Stimulated activated CD8-positive, alpha-beta memory T cell treated with anti-CD3 and anti-CD28 coated beads, Interleukin-4, amount 100 ng/mL, for 1 hour (primary cell): ENCODE measurements at places on chromosomes 11 and 22.
A peak's percentile ranks its signal among the peaks of the same experiment; 100 is the strongest.

GRCh38 chr11:61635304-61635703 lies 44.9 kb upstream of the DAGLA start:
- no peak for DNase-seq

GRCh38 chr11:118911880-118912741 lies 13.6 kb downstream of the BCL9L start:
- DNase-seq = peak; percentile 57

- no peak for DNase-seq
Observed at GRCh38 chr11:13952221-13952620, 10.3 kb upstream of the SPON1 start.

DNA sequence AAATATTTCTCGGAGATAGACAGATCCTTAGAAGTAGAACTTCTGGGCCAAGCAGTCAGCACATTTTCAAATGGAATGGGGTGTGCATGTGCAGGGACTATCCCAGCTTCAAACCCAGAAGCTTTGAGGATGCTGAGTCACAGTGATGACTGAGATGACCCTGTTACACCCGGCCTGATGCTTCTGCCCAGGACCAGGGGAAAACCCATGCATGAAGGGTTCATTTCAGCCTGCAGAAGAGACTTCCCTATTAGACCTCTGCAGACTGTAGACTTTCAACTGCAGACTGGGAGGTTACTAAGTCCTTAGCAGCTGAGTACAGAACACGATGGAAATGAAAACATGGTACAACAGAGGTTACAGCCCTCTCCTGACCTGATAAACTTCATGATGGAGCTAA lies 3.6 kb upstream of the OR2AT4 start:
- no peak for DNase-seq

DNA sequence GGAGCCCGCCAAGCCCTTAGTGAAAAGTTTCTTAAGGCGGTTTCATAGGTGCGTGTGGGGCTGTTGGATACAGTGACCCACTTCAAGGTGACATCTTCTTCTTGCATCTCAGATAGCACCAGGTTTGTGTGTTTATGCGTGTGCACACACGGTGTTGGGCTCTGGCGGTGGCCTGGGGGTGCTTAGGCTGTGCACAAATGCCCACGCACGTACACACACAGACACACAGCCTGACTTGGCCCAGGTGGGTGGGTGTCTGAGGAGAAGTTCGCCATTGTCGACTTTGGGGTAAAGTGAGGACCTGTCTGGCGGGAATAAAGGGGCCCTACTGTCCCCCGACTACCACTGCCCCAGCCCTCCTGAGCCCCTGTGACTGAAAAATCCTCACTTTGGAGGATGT lies 103.8 kb downstream of the KCNQ1 start:
- DNase-seq = no peak

- no peak for DNase-seq
Observed at GRCh38 chr11:44763121-44763820, 36.5 kb downstream of the TSPAN18 start.

GRCh38 chr11:119103793-119104192 lies 2.1 kb upstream of the DPAGT1 start:
- no peak for DNase-seq

- DNase-seq = no peak
Observed at GRCh38 chr22:23574877-23575276, 5.2 kb downstream of the IGLL1 start.

GRCh38 chr11:7281079-7281478 lies 29.4 kb downstream of the SYT9 start:
- no peak for DNase-seq

DNA sequence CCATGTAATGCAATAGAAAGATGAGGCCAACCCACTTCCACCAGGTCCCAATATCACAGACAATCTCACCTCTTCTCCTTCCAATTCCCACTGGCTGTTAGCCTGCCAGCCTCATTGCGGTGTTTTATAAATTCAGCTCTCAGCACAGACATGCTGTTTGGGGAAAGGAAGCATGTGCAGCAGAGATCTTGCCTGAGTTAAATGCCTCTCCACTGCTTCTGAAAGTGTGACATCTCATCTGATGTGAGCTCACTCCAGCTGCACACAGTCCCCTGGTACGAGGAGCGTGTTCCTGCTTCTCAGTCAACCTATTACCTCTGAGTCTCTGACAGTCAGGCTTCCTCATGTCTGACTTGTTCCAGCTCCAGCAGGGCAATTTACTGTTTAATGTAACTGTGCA lies 122.7 kb upstream of the GUCY1A2 start:
- no peak for DNase-seq

DNA sequence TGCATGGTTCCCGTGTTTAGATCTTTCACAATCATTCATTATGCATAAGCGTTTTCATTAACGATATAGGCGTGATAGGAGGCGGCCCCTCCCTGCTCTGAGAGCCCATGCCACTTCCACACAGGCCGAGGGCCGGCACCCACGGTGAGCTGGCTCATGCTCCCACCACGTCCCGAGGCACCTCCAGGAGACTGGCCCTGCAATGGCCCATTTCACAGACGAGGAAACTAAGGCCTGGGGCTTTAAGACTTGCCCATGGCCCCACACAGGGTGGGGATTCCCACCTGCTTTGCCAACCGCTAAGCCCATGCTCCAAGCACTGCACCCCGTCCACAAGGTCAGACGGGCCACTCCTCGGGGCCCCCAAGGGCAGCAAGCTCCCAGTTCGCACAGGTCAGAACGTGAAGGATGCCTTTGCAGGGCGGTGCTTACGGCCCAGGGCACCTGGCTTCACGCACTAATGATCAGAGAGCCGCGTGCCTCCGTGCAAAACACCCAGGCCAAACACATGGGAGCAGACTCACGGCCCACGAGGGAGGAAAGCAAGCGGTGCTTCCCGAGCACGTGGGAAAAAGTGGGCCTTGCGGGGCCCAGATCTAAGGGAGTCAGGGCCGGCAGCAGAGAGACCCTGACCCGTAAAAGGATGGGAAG lies 8.3 kb downstream of the OSBPL5 start:
- DNase-seq = no peak

DNA sequence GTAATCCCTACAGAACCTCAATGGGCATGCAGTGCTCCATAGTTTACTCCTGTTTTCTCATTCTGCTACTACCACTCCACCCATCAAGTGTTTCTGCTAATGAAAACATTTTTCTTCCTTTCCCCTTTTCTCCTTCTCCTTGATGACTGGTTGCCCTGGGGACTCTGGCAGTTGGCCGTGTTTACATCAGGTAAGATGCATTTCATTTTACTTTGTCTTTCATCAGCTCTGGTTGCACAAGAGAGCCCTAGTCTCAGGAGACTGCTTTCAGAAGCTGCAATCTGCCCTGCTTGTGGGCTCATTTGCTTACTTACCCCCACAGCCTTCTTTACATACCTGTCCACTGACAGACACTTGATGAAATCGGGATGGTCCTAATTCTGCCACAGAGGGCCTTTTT lies 19.6 kb upstream of the LIMK2 start:
- no peak for DNase-seq

DNA sequence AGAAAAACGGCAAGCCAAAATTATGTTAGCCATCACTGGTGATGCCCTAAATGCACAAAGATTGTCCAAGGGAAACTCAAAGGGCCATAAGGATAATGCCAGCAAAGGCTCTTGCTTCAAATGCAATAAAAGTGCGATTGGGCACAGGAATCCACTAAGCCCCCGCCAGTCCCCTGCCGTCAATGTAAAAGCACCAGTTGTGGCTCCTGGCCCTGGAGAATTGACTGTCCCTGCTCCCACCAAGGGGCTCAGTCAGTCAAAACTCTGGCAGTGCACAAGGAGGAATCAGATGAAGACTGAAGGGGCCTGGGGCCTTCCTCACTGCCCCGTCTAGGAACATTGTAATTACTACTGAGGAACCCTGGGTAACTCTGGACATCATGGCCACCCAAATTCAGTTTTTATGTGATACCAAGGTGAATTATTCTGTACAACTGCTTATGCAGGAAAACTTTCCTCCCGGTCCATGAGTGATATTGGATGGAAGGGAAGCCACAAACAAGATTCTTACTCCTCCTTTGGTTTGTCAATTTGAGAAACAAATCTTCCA lies 85.6 kb downstream of the PIWIL4 start:
- no peak for DNase-seq

DNA sequence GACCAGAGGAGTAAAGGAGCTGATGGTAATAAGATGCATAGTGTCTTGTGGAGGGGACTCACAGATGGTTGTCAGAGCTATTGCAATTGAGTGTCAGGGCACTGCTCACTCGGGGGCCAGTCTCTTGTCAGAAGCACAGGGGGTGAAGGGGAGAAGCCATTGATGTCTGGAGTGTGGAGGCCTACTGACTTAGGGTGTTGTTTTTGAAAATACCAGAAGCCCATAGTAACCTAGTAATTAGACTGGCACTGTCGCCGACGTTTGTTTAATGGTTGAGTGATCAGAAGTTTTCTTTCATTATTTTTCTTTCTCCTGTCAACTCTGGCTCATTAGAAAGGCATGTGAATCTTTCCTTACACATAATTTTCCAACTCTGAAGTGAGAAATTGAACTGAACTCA lies 151.6 kb upstream of the TENM4 start:
- DNase-seq = no peak

GRCh38 chr11:96483374-96483955 lies 93.7 kb downstream of the JRKL start:
- no peak for DNase-seq

- no peak for DNase-seq
Observed at GRCh38 chr22:37456346-37456745, 29.1 kb upstream of the ELFN2 start.

DNA sequence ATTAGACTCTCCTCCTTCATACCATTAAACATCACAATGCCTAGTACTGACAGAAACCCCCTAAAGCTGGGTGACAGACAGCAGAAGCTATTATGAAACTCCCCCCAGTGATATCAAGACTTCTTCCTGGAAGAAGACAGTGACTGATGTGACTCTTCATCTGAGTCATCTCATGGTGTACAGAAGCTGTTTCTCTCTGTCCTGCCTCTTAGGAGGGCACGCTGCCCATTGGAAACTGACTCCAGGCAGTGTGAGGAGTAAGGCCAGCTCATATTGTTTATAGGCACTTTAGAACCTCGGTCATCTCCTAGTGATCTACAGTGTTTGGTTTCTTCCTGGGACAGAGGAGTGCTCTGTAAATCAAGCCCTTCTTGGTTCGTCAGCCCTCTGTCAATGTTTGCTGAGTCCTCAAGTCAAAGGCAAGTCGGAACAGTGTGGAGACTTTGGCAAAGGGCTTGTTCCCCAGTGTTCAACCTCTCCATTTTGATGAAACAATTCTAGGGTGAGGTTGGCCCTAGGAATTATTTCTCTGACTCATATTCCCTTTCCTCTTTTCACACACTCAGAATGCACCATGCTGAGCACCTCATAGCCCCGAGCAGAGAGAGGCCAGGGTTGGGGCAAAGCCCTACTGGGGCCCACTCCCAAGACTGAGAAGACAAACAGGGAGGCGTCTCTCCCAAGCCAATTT lies 172.5 kb upstream of the TMEM45B start:
- no peak for DNase-seq

GRCh38 chr11:69969890-69970784 lies 108.0 kb upstream of the ANO1 start:
- DNase-seq = no peak

DNA sequence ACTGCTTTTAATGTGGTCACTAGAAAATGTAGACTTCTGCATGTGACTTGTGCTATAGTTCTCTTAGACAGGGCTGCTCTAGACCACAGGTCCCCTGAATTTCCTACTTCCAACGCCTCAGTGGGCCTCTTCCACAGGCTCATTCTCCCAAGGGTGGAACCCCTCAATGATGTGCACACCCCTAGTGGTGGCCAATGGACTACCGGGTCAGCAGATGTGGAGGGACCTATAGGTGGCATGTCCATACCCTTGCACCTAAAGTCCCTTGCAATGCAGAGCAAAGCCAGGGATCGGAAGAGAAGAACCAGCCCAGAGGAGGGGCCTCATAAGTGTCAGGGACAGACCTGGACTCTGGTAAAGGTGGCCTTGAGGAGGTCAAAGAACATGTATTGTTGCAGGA lies 20.0 kb downstream of the MMP13 start:
- no peak for DNase-seq

- DNase-seq = no peak
Observed at GRCh38 chr11:2929950-2930703, 907 bp upstream of the PHLDA2 start.

GRCh38 chr11:130216591-130217132 lies 57.1 kb downstream of the ST14 start:
- DNase-seq = no peak

- DNase-seq = no peak
Observed at GRCh38 chr11:130947889-130948288, 31.6 kb upstream of the SNX19 start.

DNA sequence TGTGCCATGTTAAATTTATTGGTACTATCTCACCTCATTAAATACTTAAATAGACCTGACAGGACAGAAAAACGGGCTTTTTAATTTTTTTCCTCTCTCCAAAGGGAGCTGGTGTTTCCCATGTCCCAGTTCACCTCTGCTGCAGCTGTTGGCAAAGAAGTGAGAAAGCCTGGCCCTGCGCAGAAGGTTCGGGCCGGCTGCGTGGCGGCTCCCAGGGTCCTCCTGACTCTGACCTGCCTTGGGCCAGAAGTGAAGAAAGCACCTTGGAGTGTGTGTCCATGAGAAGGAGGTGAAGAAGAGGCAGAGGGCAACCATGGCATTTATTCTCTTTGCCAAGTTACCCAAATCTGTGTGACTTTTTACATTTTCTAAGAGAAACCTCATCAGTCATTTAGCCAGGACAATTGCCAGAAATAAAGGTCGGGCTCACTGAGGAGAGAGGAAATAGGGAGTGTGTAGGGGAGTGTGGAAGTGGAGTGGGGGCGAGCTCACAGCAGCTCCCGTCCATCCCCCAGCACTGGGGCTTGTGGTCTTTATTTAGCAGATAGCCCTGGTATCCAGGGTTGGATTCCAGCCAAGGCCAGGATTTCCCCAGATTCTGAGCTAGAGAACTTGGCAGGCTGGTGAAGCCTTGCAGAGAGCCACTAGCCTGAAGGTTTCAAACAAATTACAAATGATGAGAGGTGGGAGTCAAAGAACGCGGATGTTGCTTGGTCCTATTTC lies 102.4 kb upstream of the CADM1 start:
- DNase-seq = no peak

GRCh38 chr11:43278193-43278956 lies 33.4 kb upstream of the API5 start:
- DNase-seq = no peak
